Type B pancreatic cell (in vitro differentiated cells): ENCODE measurements at places on chromosomes 2 and 18.
A peak's percentile ranks its signal among the peaks of the same experiment; 100 is the strongest.

- H3K27me3 ChIP-seq, result no peaks in the 10 kb centered on the region
- H3K4me3 ChIP-seq, result no peak overlapping the region
- DNase-seq, result no peak
- no peaks in the 10 kb centered on the region for H3K36me3 ChIP-seq
- H3K4me1 ChIP-seq, result peaks cover 6% of the 10 kb centered on the region
Observed at GRCh38 chr2:102194609-102195268, 7.9 kb downstream of the IL1RL2 start.

DNA sequence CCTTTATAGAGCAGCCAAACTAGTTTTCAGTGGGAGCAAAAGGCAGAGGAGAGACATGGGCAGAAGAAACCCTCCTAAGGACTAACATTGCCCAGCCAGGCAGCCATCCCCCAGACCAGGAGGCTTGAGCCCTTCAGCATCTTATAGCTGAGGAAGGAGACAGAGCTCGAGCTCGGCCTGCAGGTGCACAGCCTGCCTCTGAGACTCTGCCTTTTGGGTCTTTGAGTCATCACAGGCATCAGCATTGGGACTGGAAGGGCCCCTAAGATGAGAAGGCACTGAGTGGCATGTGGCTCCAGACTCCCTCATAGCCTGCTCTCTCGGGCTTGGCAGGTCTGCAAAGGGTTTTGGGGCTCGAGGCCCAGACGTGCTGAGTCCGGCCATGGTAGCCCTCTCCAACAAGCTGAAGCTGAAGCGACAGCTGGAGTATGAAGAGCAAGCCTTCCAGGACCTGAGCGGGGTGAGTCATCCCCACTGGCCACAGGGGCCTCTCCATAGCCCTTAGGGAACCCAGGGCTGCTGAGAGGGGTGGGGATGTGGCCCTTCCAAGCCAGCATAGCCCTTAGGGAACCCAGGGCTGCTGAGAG lies 84.1 kb downstream of the EPAS1 start:
- DNase-seq, result peak; percentile 47
- no peaks in the 10 kb centered on the region for H3K27me3 ChIP-seq
- peaks cover 16% of the 10 kb centered on the region for H3K36me3 ChIP-seq
- no peak overlapping the region for H3K4me3 ChIP-seq
- peaks cover 11% of the 10 kb centered on the region for H3K4me1 ChIP-seq

DNA sequence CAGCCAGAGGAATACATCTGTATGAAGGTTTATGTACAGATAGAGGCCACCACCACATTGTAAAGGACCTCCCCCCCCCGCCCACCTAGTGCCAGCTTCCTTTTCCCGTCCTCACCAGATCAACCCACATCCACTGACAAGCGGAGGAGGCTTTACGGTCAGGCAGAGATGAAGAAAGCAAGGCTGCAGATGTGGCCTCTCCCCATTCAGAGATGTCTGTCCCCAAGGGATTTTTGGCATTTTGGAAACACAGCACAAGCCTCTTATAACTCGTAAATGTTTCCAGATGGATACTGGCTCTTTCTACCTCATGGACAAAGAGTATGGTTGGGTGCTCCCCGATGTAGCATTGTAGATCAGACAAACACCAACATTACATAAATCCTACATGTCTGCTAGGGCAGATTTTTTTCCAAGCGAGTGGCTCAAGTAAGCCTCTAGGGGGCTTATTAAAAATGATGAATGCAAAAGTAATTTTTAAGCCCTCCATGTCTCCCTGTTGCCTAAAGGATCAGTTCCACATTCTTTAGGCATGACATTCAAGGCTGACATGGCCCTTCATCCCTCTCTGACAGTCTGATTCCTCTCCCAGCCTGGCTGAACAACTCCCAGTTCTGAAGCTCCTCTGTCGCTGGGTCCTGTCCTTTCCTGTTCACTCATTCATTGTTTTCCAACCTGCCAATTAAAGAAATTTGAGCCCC lies 11.7 kb downstream of the VIT start:
- H3K4me1 ChIP-seq, result peaks cover 25% of the 10 kb centered on the region
- no peak for DNase-seq
- peaks cover 3% of the 10 kb centered on the region for H3K36me3 ChIP-seq
- peak overlapping the region; percentile 14 for H3K4me3 ChIP-seq
- peaks cover 12% of the 10 kb centered on the region for H3K27me3 ChIP-seq

DNA sequence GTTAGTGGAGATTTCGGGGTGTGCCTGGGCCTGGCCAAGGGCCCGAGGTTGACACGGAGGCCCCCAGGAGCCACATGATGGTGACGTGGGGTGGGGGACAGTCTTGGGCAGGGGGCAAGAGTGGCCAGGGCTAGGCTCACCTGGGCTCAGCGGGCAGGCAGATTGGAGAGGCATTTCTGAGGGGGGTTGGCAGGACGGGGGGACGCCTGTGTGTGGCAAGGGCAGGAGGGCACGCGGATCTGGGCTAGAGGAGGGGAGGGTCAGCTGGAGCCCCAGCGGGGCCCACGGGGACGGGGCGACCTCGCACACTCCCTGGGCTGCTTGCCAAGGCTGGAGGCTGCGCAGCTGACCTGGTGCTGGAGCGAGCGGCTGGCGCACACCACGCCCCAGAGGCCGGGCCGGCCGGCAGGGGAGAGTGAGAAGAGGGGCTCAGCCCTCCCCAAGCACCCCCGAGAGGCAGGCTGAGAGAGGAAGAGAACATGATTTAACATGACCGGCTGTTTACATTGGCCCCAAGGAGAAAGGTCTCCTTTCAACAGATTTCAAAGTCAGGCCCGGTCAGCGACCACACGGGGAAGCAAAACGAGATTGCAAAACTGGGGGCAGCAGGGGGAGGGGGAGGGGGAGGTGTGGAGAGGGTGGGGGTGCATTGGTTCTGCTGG lies 38.0 kb upstream of the SNED1 start:
- H3K27ac ChIP-seq, result no peak overlapping the region
- no peaks in the 10 kb centered on the region for H3K36me3 ChIP-seq
- H3K4me3 ChIP-seq, result no peak overlapping the region
- H3K4me1 ChIP-seq, result no peaks in the 10 kb centered on the region
- H3K27me3 ChIP-seq, result no peaks in the 10 kb centered on the region

- no peaks in the 10 kb centered on the region for H3K36me3 ChIP-seq
- DNase-seq, result no peak
- H3K4me1 ChIP-seq, result peaks cover 4% of the 10 kb centered on the region
- no peaks in the 10 kb centered on the region for H3K27me3 ChIP-seq
- no peak overlapping the region for H3K27ac ChIP-seq
Observed at GRCh38 chr2:49687918-49688317, 533.6 kb upstream of the FSHR start.

- H3K27ac ChIP-seq, result no peak overlapping the region
- no peak overlapping the region for H3K4me3 ChIP-seq
- no peak for DNase-seq
- H3K27me3 ChIP-seq, result no peaks in the 10 kb centered on the region
- H3K4me1 ChIP-seq, result peaks cover 9% of the 10 kb centered on the region
- H3K36me3 ChIP-seq, result peaks cover 33% of the 10 kb centered on the region
Observed at GRCh38 chr18:61882296-61883004, 10.4 kb downstream of the RNF152 start.

DNA sequence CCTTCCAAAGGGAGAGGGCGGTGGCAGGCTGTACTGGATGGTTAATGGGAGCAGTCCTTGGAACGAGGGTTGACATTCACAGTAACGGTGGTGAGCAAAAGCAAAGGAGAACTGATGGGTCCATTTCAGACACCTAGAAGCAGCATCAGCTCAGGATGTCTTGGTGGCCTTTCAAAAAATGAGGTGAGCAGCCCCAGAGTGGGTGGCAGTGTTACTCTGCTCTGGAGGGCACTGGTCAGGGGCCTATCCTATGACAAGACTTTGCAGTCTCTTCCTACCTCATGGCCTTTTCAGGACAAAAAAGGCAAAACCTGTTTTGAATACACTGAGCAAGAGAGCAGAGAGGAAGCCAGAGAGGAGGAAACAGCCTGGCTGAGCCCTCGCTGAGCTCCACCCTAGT lies 23.5 kb downstream of the CAPN14 start:
- H3K27me3 ChIP-seq, result peaks cover 20% of the 10 kb centered on the region
- peak; percentile 15 for DNase-seq
- no peaks in the 10 kb centered on the region for H3K36me3 ChIP-seq
- no peak overlapping the region for H3K27ac ChIP-seq
- H3K4me1 ChIP-seq, result no peaks in the 10 kb centered on the region
- no peak overlapping the region for H3K4me3 ChIP-seq

GRCh38 chr2:75790814-75791467 lies 80.2 kb upstream of the GCFC2 start:
- H3K4me1 ChIP-seq, result peaks cover 22% of the 10 kb centered on the region
- H3K27me3 ChIP-seq, result no peaks in the 10 kb centered on the region
- no peaks in the 10 kb centered on the region for H3K36me3 ChIP-seq
- H3K27ac ChIP-seq, result no peak overlapping the region

GRCh38 chr2:31504311-31504710 lies 76.4 kb downstream of the SRD5A2 start:
- H3K4me1 ChIP-seq, result no peaks in the 10 kb centered on the region
- H3K27ac ChIP-seq, result no peak overlapping the region
- no peaks in the 10 kb centered on the region for H3K36me3 ChIP-seq
- H3K4me3 ChIP-seq, result no peak overlapping the region

- peaks cover 19% of the 10 kb centered on the region for H3K27me3 ChIP-seq
- no peak overlapping the region for H3K27ac ChIP-seq
- no peak for DNase-seq
- no peaks in the 10 kb centered on the region for H3K36me3 ChIP-seq
- H3K4me1 ChIP-seq, result peaks cover 4% of the 10 kb centered on the region
Observed at GRCh38 chr2:95730813-95731212, 139.0 kb downstream of the TRIM43 start.

DNA sequence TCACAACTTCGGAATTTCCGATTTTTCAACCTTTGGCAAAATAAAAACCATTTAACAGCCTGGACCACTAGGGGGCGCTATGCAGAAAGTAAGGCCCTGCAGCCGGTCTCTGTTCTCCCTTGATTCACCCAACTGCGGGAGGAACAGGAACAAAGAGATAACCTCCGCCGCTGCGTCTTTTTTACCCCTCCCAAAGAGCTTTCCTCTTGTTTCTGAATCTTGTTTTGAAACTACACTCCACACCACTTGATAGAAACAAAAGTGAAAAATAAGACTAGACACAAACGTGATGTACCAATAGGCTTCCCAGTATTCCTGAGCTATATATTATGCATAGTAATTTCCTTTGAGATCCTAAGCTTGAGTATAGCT lies 231.2 kb downstream of the MYO3B start:
- no peaks in the 10 kb centered on the region for H3K4me1 ChIP-seq
- no peak overlapping the region for H3K27ac ChIP-seq
- DNase-seq, result no peak
- no peaks in the 10 kb centered on the region for H3K36me3 ChIP-seq
- H3K27me3 ChIP-seq, result peaks cover 47% of the 10 kb centered on the region
- peak overlapping the region; percentile 14 for H3K4me3 ChIP-seq
